BJ (cell line): ENCODE measurements at places on chromosomes 3 and 15. TPM values are rescaled to one million over a fixed set of nuclear protein-coding genes. Genes with fewer than 3 reads are reported as not detected.

Gene XYLB
- polyA plus RNA-seq = 3.0 and 3.2 TPM in 2 replicates

DNA sequence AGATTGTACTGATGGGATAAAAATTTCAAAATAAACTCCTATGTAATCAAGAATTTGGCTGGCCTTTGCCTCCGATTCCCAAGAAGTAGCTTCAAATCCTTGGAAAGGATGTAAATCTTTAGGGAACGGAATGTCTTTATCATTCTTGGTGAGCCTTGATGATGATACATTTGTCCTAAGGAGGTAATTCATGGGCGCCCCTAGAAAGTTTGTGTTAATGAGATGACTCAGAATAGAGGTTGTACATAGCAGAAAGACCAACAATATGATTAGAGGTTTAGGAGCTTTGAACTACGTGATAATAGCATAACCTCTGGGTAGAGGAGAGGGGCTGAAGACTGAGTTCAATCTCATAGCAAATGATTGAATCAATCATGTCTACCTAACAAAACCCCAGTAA lies 248.6 kb upstream of the SLITRK3 start:
- DNase-seq = no peak

- DNase-seq = peak; percentile 11
These were observed 72.5 kb downstream of the OPA1 start for GRCh38 chr3:193665370-193665989.

GRCh38 chr3:177777699-177778098 lies 580.4 kb upstream of the TBL1XR1 start:
- DNase-seq = no peak

DNA sequence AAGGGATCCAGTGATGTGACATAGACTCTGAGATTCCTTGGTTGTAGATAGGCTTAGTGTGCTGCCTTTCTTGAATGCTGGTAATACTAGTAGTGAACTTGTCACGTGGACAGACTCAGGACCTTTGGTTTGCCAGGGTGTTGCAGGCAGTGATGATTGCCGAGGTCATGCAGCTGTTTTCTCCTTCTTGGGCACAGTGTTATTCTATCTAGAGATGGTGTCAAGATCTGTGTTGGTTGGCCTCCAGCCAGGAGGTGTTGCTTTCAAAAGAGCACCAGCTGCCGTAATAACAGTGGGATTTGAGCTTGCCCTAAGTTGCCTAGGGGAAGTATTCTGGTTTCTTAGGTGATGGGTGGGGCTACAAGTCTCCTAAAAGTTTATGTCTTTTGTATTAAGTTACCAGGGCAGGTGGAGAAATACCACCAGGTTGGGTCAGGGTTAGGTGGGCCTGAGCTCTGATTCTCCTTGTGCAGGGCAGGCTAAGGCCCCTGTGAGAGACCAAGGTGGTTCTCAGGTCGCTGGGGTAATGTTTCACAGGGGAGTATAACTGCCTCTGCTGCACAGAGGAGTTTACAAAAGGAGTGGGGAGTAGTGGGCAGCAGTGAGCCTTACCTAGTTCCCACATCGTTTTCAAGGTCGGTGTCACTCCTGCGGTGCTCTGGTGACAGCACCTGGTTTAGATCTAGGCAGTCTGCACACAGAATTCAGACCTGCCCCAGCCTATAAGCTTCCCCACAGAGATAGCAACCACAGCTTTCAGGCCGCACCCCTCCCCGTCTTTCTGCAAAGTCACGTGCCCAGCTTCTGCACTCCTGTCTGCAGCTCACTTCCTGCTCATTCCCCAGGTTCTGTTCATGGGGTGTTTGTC lies 350.3 kb downstream of the DOCK3 start:
- no peak for DNase-seq

Gene GOLGA8S
- polyA plus RNA-seq = 0.01 and 0.04 TPM in 2 replicates

Gene ATP13A4
- 0.09 and 0.10 TPM in 2 replicates for polyA plus RNA-seq

- no peak for DNase-seq
These were observed 79.9 kb upstream of the RGMA start for GRCh38 chr15:93168910-93169309.

Gene IGF2BP2
- polyA plus RNA-seq = 2.0 and 7.1 TPM in 2 replicates

Gene CPNE9
- polyA plus RNA-seq = not detected in 2 replicates

Gene FEZF2
- not detected in 2 replicates for polyA plus RNA-seq

Gene HIGD2B
- polyA plus RNA-seq = not detected in 2 replicates

Gene MOBP
- not detected in 2 replicates for polyA plus RNA-seq

DNA sequence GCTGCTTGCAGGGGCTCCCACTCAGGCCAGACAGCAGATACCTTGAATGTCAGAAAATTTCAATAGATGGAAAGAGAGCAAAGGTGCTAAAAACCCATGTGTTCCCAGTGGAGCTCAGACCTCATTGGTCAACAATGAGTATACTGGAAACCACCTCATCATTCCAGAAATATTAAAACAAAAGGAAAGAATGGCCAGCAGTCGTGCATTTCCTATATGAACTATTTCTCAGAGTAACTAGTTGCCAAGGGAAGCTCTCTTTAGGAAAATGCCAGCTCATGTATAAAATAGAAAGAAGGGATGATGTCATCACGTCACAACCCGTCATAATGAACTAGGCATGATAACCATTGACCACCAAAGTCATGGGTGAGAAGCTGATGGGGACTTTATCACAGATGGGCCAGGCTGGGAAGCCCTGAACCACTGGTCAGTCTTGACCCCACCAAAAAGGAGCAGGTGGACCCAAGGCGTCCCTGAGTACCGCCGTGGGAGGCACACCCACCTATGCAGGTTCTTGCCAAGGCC lies 17.5 kb downstream of the DNAJB8 start:
- DNase-seq = no peak

- DNase-seq = no peak
These were observed 3.8 kb downstream of the SERPINI1 start for GRCh38 chr3:167739190-167739810.

DNA sequence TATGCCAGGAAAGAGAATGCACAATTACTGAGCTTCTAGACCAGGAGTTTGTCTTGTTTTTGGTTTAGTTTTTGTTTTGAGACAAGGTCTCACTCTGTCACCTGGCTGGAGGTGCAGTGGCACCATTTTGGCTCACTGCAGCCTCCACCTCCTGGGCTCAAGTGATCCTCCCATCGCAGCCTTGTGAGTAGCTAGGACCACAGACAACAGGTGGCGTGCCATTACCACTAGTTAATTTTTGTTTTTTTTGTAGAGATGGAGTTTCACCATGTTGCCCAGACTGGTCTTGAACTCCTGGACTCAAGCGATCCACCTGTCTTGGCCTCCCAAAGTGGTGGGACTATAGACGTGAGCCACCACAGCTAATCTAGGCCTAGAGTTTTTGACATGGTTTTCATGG lies 104.4 kb upstream of the CCDC54 start:
- no peak for DNase-seq

- no peak for DNase-seq
These were observed 379.5 kb upstream of the DPH6 start for GRCh38 chr15:35925275-35926006.

DNA sequence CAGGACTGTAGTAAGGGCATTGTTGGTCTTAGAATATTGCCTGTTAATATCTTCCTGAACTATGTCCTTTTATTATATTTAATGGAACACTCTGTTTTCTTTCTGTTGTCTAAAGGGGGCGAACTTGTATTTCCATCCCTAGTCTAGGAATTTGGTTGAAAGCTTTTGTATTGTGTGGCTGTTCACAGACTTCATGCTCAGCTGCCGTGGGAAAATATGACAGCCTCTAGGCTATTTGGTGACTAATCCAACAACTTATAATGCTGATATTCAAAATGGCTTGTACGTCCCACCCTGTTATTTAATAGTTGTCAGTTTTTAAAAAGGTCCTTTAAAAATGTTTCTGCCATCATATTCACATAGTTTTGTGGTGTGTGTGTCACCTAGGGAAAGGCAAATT lies 202.6 kb downstream of the KLHL25 start:
- peak; percentile 86 for DNase-seq

Gene PDZRN3
- polyA plus RNA-seq = 4.9 and 5.1 TPM in 2 replicates

GRCh38 chr3:133820129-133820528 lies 14.5 kb downstream of the SRPRB start:
- DNase-seq = no peak

GRCh38 chr3:119340014-119340413 lies 45.8 kb downstream of the ARHGAP31 start:
- DNase-seq = no peak

Gene CRYGS
- polyA plus RNA-seq = 1.9 and 2.0 TPM in 2 replicates

DNA sequence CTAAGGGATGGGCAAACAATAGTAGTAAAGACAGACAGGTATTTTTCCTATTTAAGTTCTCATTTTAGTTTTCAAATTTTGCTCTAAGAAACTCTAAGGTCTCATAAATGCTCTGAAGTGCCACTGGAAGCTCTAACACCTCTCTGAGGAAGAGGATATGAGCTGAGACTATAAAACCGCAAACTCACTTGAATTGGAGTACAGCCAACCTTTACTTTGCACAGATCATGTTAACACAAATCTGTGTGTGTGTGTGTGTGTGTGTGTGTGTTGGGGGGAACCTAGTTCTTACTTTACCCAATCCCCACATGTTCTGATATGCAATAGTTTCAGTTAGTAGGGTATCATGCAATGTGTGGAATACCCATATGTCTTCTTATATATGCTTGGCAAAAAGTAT lies 446.8 kb downstream of the CHL1 start:
- no peak for DNase-seq

GRCh38 chr3:58751882-58752567 lies 85.5 kb upstream of the FAM3D start:
- no peak for DNase-seq

GRCh38 chr3:170563712-170564423 lies 22.0 kb downstream of the SLC7A14 start:
- DNase-seq = peak; percentile 12

DNA sequence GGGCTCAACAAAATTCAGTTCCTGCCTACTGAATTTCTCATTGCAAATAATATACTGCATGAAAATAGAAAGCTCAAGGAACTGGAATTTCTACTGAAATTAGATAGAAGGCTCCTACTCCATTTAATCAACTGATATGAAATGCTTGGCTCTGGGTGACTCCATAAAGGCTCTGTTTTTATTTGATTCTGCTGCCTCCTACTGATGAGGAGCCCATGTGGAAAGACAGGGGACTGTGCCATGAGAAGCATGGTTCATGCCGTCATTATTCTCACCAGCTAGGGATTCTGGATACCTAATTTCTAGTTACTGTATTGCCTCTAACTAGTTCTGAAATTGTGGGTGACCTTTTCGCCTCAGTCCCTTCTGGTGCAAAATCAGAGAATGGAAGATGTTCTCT lies 366.2 kb upstream of the DPH6 start:
- DNase-seq = no peak

Gene CCNL1
- polyA plus RNA-seq = 132 and 145 TPM in 2 replicates

DNA sequence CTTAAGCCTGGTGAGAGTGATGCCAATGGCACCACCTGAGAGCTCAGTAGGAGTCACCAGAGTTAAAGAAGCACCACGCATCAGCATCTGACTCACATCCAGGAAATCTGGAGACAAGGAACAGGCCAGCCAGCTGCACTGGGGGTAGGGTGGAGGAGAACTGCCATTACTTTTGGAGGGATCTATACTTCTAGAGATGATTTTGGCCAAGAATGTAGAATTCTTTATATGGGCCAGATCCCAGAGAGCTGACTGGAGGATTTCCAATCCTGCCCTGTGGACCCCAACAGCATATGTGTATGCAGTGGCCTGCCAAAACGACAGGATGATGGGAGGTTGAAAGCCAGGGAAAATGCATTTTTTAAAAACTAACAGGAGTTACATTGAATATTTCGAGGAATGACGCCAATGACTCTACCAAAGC lies 29.8 kb downstream of the CCR3 start:
- no peak for DNase-seq

DNA sequence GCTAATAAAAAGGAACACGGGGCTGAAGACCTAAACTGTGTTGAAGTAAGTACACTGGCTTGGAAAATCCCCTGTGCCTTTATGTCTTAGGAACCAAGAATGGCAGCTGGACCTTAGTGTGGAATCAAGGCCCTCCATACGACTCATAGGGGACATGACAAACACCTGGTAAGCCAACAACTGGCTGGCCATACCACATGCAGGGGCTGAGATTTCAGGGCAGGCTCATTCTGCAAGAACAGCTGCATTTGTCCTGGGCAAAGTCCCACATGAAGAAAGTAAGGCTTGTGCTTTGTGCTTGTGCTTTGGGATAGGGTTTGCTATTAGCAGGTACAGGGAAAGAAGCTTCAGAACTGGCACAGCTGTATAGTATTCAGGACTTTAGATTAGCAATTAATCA lies 18.0 kb downstream of the ETV5 start:
- no peak for DNase-seq

GRCh38 chr3:158571969-158572765 lies 1.2 kb downstream of the MLF1 start:
- no peak for DNase-seq

- no peak for DNase-seq
These were observed 37.1 kb downstream of the ZIC4 start for GRCh38 chr3:147369231-147369630.

Gene AGTR1
- polyA plus RNA-seq = 0.98 and 1.1 TPM in 2 replicates

Gene STRC
- polyA plus RNA-seq = not detected in 2 replicates

DNA sequence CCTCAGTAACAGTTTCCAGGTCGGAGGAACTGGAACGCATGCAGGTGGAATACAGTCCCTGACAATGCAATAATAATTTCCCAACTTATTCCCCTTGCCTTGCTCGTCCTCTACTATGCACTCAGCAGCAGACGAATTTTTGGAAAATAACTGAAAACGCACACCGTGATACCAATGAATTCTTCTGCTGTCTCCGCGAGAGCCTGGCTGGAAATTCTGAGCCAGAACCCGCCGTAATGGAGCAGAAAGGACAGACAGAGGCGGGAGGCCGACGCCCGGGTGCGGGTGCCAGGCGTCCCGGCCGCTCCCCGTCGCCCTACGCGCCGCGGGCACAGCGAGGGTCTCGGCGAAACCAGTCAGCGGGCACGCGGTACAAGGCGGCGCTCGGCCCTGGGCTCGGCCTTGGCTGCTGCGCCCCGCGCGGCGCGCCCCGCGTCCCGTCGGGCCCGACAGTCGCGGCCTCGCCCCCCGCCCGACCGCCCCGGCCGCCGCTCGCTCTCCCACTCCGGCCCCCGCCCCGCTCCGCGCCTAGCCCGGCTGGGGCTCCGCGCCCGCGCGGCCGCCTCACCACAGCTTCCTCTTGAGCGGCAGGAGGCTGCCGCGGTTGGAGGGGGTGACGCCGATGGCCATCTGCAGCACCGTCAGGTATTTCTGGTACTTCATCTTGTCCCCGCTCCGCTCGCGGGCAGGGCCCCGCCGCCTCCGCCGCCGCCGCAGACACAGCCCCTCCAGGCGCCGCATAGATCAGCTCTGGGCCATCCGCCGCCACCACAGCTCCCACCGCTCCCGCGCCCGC lies 114.5 kb upstream of the GOLGA8J start:
- DNase-seq = no peak

Gene GOLGA6L10
- 0.44 and 0.63 TPM in 2 replicates for polyA plus RNA-seq

Gene SV2B
- polyA plus RNA-seq = 0.01 TPM in 1 of 2 replicates, not detected in the other

- no peak for DNase-seq
These were observed 304.4 kb downstream of the BCHE start for GRCh38 chr3:165532851-165533250.
